ENCODE measurements at places on chromosomes 4 and X.
A peak's percentile ranks its signal among the peaks of the same experiment; 100 is the strongest.

DNA sequence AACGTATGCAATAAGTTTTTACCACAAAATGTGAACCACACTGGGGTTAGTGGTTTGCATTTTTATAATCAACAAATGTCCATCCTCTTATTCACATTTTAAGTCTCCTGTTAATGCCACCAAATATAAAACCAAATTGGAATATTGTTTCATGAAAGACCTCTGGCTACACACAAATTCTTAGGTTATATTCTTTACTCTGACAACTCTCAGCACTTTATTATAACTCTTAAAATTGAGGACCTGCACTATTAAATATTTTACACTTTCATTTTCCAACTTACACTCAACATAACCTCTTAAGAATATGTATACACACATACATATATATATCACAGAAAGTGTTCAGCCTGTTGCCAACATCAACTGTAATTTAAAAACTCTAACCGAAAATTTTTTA is 2.8 kb downstream of the PDE5A start:
- no peak for DNase-seq

DNA sequence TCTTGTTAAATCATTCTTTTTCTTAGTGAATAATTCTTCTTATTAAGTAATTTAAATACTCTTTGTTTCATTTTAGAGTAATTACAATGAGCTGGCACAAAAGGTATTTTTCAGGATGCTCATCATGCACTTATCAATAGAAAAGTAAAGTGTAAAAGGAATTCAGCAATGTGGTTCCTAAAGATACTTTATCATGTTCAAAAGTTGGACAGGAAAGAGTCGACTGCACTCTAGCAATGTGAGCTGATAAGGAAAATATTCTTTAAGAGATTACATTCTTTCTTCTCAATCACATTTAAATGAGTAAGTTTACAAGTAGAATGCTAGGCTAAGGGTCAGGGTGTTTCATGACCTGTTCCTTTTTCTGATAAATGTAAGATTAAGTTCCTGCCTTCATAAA is 609.5 kb upstream of the FAM241A start:
- DNase-seq, result no peak

- DNase-seq, result no peak
Measured at GRCh38 chrX:40156470-40157227, 58.9 kb upstream of the BCOR start.

DNA sequence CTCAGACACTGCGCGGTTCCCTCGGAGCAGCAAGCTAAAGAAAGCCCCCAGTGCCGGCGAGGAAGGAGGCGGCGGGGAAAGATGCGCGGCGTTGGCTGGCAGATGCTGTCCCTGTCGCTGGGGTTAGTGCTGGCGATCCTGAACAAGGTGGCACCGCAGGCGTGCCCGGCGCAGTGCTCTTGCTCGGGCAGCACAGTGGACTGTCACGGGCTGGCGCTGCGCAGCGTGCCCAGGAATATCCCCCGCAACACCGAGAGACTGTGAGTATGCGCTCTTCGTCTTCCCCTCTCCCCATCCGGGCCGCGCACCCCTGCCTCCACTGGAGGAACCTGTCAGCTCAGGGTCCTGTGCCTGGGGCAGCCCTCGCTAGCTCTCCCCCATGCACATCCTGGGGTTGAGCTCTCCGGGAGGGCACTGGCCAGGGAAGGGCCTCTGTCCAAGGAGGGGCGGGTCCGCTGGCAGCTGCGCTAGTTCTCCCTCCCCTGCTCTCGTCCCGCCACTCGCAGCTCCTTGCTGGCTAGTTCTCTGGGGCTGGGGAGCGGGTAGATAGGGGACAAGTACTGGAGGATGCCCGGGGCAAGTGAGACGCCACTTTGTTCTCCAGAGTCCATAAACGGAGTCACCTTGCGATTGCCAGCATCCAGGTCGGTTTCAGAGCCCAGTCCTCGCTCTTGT is 2.2 kb downstream of the SLIT2 start:
- peak; percentile 19 for DNase-seq

DNA sequence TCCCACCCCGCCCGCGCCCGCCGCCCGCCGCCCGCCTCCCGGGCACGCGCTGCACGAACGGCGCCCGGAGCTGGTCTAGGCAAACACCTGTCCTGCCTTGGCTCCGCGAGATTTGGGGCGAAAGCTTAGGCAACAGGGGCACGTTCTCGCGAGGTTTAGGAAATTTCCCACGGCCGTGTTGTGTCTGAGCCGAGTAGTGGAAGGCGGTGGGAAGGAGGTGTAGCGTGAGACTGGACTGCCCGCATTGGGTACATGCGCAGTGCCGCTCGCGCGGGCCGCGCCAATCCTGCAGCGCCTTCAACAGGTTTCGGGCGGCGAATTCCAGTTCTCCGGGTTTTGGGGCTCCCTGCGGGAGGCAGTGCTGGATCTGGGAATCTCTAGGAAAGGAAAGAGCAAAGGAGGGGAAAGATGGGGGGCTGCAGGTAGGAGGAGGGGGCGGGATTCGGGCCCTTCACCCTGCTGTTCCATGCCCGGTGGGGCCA is 1.3 kb upstream of the RBPJ start:
- DNase-seq, result peak; percentile 79

DNA sequence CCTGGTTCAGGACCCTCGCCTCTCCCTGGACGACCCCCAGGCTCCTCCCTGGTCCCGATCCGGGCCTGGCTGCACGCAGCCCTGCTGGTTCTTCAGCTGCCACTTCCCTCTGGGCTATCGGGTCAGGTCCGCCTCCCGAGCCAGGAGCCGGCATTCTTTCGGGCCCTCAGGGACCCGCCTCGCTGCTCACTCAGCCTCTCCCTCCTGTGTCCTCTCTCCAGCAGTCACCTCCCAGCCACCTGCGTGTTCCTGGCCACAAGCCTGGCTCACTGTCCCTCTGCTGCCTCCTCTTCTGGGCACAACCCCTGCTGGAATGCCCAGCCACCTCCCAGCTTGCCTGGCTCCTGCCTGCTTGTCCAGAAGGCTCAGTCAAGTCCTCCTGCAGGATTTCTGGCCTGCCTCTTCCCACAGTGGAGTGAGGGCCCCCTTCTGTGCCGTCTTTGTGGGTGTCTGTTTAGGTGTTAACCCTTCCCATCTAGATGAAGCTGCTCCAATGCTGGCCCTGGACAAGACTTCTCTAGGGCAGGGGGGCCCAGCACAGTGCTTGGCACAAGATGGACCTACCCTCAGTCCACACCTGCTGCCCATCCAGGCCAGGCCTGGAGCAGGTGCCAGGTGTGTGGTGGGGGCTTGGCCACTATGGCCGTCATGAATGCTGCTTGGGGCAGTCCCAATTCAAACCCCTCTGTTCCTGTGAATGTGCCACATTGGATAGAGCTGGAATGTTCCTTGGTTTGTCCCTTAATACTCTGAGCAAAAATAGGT is 2.2 kb downstream of the WFS1 start:
- DNase-seq, result no peak

GRCh38 chr4:66604192-66604591 is 933.9 kb upstream of the EPHA5 start:
- DNase-seq, result no peak

DNA sequence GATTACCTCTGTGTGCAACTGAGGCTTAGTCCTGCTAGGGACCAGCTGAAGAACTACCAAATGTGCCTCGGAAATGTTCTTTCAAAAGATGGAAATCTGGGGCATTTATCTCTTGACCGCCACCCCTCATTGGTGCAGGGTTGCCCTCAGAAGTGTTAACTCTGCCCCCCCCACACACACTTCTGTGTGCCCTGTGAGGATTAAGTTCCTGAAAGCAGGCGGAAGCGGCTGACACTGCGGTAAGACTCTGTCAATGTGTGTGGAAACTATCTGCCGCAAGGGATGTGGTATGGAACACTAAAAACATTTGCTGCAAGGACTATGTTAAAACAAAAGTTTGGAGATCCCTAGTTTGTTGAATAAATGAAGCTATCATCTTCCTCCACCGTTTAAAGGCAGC is 106.9 kb upstream of the NDP start:
- DNase-seq, result no peak

GRCh38 chr4:153466949-153467896 is 1.1 kb downstream of the TMEM131L start:
- peak; percentile 72 for DNase-seq

GRCh38 chr4:113088050-113088449 is 38.6 kb downstream of the ANK2 start:
- no peak for DNase-seq

- DNase-seq, result no peak
Measured at GRCh38 chr4:48064349-48064748, 47.8 kb downstream of the NIPAL1 start.

DNA sequence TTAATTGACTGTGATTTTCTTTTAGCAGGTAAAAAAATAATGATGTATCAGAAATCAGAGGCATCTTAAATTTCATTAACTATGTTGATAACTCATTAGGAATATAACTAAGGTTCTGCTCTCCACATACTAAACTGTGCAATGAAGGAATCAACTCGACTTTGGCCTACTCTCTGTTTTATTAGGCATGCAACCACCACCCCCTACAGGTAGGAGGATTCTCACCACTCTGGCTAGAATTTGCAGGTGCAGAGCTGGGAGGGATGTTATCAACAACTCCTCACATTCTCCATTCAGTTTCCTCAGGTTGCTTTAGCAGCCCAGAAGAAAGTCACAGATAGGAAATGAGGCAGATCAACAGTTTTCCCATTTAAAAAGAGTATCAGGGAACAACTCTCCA is 160.1 kb downstream of the COX18 start:
- DNase-seq, result no peak

All from GM12892 (cell line).